H7 (cell line): ENCODE measurements at places on chromosomes 7 and 10. TPM values are rescaled to one million over a fixed set of nuclear protein-coding genes. Genes with fewer than 3 reads are reported as not detected.

DNA sequence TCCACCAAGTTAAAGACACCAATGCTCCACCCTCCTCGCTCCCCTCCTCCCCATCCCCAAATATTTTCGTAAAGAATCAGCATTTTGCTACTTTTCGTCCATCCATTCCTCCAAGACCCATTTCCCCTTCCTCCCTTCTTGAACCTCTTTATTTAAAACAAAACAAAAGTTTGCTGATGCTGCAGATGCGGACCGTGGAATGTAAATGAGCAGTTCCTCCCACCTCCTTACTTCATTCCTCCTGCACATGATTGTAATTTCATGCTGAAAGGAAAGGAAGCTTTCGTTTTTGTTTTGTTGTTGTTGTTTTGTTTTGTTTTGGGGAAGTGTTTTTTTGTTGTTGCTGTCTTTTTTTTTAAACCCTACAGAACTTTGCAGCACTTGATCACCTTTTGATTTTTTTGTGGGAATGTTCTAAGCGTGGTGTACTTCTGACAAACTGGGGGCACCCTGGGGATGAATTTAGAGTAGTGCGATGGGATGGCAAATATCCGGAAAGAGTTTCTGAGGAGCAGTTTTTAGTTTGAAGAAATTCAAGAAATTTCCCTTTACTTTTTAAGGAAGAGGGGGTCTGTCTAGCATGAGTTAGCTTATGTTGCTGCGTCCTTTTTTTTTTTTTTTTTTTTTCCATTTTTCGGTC lies 177.3 kb downstream of the TCF7L2 start:
- no peak for DNase-seq

The CPVL gene
- 32.9 and 46.1 TPM in 2 replicates for total RNA-seq

The AKR1C8 gene
- total RNA-seq: not detected in 2 replicates

GRCh38 chr10:96352027-96352426 lies 6.8 kb downstream of the OPALIN start:
- no peak for DNase-seq

GRCh38 chr10:93293999-93294398 lies 188.1 kb downstream of the MYOF start:
- no peak for DNase-seq

The SLC18A3 gene
- total RNA-seq: not detected in 2 replicates

The H2BK1 gene
- 0.74 TPM in 1 of 2 replicates, not detected in the other for total RNA-seq

DNA sequence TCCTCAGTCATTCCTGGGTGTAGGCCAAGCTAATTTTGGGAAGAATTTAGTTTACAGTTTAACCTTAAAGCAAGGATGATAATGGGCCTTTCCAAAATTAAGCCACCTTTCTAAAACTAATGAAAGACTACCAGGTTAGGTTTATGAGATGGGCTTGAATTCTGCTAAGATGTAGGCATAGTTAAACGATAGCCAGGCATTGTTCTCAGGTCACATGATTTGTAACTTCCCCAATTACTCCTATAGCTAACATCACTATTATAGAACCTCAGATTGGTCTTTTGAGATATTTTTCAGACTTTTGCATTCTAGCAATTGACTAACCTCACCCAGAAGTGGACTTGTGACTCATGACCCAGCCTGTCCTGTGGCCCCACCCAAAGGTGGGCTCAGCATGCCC lies 7.0 kb upstream of the NUB1 start:
- no peak for DNase-seq
